ENCODE measurements at places on chromosomes 12 and 14.
A peak's percentile ranks its signal among the peaks of the same experiment; 100 is the strongest.

GRCh38 chr12:98188650-98189077 lies 326.7 kb upstream of the TMPO start:
- no peak for DNase-seq

- DNase-seq = no peak
Measured at GRCh38 chr14:61444215-61444768, 122.9 kb downstream of the PRKCH start.

DNA sequence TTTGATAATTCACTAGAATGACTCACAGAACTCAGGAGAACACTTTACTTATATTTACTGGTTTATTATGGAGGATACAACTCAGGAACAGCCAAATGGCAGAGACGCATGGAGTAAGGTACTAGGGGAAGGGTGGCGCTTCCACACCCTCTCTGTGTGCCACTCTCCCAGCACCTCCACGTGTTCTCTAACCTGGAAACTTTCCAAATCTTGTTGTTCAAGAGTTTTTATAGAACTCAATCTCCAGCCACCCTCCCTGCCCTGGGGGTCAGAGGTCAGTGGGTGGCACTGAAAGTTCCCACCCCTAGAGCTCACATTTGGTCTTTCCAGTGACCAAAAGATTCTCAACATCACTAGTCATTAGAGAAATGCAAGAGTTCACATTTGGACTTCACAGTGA lies 13.2 kb downstream of the TRIM9 start:
- DNase-seq = no peak

- DNase-seq = no peak
Measured at GRCh38 chr12:24780697-24781368, 168.1 kb downstream of the BCAT1 start.

DNA sequence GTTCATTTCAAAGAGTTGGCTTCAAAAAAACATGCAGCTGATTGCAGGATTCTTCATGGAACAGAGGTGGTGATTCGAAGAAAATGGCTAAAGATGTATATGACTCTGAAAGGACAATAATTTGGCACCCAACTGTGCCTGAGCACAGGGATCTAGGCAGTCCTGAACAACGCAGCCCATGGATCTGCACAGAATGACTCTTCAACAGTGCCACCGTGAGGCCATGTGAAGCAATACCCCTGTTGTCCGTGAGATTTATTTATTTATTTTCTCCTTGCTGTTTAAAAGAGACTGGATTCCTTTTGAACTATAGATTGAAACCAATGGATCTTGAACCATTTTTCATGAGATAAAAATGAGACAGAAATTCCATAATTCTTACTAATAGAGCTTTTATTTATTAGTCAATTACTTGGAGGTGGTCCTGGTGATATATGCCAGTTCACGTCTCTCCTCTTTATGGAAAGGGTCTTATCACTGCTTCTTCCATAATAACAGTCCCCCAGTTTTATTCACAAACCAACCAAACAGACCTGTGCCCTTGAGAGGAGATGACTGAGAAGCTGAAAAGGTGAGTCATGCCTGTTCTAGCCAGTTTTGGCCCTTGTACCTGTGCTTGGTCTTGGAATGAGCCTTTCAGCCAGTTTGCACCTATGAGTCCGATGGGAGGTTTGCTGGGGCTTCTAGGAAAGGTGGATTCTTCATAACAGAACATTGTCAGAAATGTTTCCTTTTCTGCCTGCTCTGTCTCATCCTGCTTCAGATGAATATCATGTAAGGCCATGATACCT lies 1598.3 kb downstream of the AACS start:
- no peak for DNase-seq

- DNase-seq = no peak
Measured at GRCh38 chr12:96263449-96263902, 69.3 kb downstream of the ELK3 start.

DNA sequence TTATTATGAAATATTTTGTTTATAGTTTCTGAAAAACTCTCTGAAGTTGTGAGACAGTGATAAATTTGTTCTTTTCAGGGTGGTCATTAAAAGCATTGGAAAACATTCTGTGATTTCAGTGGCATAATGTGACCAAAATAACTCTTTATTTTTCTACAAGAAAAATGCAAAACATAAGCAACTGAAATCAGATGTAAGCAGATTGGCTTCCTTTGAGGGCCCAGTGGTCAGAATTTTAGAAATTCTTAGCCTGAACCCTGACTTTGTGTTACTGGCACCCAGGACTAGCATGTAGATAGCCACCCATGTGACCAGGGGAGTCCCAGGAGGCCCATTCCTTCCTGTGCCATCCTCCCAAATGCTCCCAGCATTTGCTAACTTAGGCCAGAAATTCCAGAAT lies 145.6 kb upstream of the SLC38A2 start:
- no peak for DNase-seq

- DNase-seq = peak; percentile 34
Measured at GRCh38 chr14:79842270-79842669, 369.0 kb downstream of the DIO2 start.

DNA sequence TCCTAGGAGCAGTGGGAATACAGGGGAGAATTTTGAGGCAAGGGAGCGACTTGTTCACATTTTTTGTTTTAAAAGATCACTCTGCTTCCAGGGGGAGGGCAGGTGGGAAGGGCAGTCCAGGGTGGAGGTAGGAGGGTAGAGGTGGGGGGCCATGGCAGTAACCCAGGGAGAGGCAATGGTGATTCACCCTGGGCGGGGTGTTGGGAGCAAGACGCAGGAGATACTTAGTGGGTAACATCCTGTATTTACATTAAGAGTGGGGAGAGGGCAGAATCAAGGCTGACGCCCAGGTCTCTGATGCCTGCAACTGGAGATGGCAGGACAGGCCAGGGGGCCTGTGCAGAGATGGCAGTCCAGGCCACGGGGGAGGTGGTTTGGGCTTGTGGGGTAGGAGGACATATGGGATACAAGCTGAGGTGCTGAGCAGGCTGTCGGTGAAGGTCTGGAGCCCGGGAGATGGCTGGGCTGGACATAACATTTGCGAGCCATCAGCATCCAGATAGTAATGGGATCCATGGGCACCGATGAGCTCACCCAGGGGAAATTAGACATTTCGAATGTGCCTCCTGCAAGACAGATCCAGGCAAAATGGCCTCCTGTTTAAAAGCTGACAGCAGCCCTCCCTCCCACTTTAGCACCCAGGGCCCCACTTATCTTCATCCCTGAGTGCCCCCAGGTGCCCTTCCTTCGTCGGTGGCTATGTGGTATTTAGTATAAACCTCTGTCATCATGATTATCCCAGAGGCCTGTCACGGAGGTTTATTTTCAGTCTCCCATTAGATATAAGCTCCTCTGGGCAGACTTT lies 9.3 kb downstream of the EML1 start:
- DNase-seq = no peak

GRCh38 chr12:132197581-132198354 lies 53.5 kb downstream of the NOC4L start:
- no peak for DNase-seq

GRCh38 chr12:26713885-26714383 lies 119.1 kb downstream of the ITPR2 start:
- DNase-seq = no peak
